ENCODE measurements at places on chromosomes 11 and 22. TPM values are rescaled to one million over a fixed set of nuclear protein-coding genes. Genes with fewer than 3 reads are reported as not detected.

OR4A16 gene
- not detected for polyA plus RNA-seq

CBLIF gene
- polyA plus RNA-seq, result not detected

MS4A3 gene
- polyA plus RNA-seq, result 1.4 TPM

C11orf86 gene
- polyA plus RNA-seq, result not detected

OR51B2 gene
- polyA plus RNA-seq, result not detected

SHISA8 gene
- polyA plus RNA-seq, result not detected

OSBP2 gene
- polyA plus RNA-seq, result 19.5 TPM

TMEM25 gene
- 26.2 TPM for polyA plus RNA-seq

MAPK8IP2 gene
- polyA plus RNA-seq, result 0.56 TPM

CARD18 gene
- polyA plus RNA-seq, result not detected

RAB38 gene
- 19.4 TPM for polyA plus RNA-seq

RTN4R gene
- 11.9 TPM for polyA plus RNA-seq

TRIM29 gene
- 1.1 TPM for polyA plus RNA-seq

OR56A1 gene
- not detected for polyA plus RNA-seq

DDX25 gene
- 1.2 TPM for polyA plus RNA-seq

RGL4 gene
- 3.5 TPM for polyA plus RNA-seq

TOB2 gene
- 42.5 TPM for polyA plus RNA-seq

PRSS23 gene
- polyA plus RNA-seq, result 74.0 TPM

SGSM1 gene
- 4.7 TPM for polyA plus RNA-seq

SCGB1C1 gene
- not detected for polyA plus RNA-seq

TH gene
- polyA plus RNA-seq, result 1.6 TPM

NXPE4 gene
- not detected for polyA plus RNA-seq

HEPN1 gene
- polyA plus RNA-seq, result not detected

LRRC10B gene
- polyA plus RNA-seq, result 2.3 TPM

RTN4RL2 gene
- polyA plus RNA-seq, result 4.5 TPM

LBHD1 gene
- polyA plus RNA-seq, result 9.5 TPM

CASP1 gene
- polyA plus RNA-seq, result 23.3 TPM

MGAT3 gene
- 19.0 TPM for polyA plus RNA-seq

OR5M8 gene
- polyA plus RNA-seq, result not detected

OR2AG1 gene
- polyA plus RNA-seq, result 0.05 TPM

OR8D1 gene
- not detected for polyA plus RNA-seq

B4GAT1 gene
- 28.1 TPM for polyA plus RNA-seq

KRTAP5-11 gene
- not detected for polyA plus RNA-seq

OR5B21 gene
- not detected for polyA plus RNA-seq

NAALADL1 gene
- polyA plus RNA-seq, result 16.9 TPM

SCARF2 gene
- polyA plus RNA-seq, result 39.6 TPM

ADORA2A gene
- 31.5 TPM for polyA plus RNA-seq

UBQLN3 gene
- polyA plus RNA-seq, result not detected

BRMS1 gene
- polyA plus RNA-seq, result 24.2 TPM

NCF4 gene
- 5.0 TPM for polyA plus RNA-seq

RIMBP3B gene
- not detected for polyA plus RNA-seq

MOV10L1 gene
- 2.1 TPM for polyA plus RNA-seq

APOBEC3G gene
- 15.1 TPM for polyA plus RNA-seq

MIF gene
- 160 TPM for polyA plus RNA-seq

TMPRSS5 gene
- polyA plus RNA-seq, result 0.67 TPM

LDHAL6A gene
- polyA plus RNA-seq, result 0.69 TPM

OR10V1 gene
- polyA plus RNA-seq, result not detected

SLC22A8 gene
- polyA plus RNA-seq, result not detected

SCGB1A1 gene
- polyA plus RNA-seq, result 3.8 TPM

FGF4 gene
- 0.31 TPM for polyA plus RNA-seq

LRRC75B gene
- 30.1 TPM for polyA plus RNA-seq

ART1 gene
- 0.13 TPM for polyA plus RNA-seq

OR5A1 gene
- polyA plus RNA-seq, result not detected

HTR3B gene
- polyA plus RNA-seq, result 0.15 TPM

CDC45 gene
- 10.0 TPM for polyA plus RNA-seq
